ENCODE measurements at places on chromosomes 2 and 18.

DNA sequence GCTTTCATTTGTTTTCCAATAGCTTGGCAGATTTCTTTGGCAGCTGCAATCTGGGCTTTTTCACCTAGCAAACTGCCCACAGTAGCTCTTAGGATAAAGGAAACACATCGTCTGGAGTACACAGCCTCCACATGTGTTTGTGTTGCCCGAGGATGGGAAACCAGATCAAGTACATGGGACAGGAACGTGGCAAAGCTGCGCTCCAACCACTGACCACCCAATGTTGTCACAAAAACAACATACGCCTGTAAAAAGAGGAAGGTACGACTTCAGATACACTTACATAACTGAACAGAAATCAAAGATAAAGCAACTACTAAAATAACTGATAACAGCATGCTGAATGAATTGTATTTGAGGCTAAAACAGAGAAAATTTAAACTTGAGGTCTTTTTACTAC lies 15.5 kb downstream of the HEATR5B start:
- no peak for DNase-seq

- DNase-seq: no peak
These were observed 1082.9 kb upstream of the CDH2 start for GRCh38 chr18:29259838-29260237.

DNA sequence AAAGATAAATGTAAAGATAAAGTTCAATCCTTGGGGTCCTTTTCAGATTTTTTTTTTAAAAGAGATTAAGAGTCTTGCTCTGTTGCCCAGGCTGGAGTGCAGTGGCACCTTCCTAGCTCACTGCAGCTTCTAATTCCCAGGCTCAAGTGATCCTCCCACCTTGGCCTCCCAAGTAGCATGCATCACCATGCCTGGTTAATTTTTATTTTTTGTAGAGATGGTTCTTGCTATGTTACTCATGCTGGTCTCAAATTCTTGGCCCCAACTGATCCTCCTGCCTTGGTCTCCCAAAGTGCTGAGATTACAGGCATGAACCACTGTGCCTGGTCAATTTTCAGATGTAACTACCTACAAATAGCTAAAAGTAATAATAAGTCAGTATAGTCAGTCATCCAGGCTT lies 21.1 kb downstream of the NFE2L2 start:
- no peak for DNase-seq

- DNase-seq: no peak
These were observed 440.4 kb upstream of the MAP2 start for GRCh38 chr2:208983486-208983885.

DNA sequence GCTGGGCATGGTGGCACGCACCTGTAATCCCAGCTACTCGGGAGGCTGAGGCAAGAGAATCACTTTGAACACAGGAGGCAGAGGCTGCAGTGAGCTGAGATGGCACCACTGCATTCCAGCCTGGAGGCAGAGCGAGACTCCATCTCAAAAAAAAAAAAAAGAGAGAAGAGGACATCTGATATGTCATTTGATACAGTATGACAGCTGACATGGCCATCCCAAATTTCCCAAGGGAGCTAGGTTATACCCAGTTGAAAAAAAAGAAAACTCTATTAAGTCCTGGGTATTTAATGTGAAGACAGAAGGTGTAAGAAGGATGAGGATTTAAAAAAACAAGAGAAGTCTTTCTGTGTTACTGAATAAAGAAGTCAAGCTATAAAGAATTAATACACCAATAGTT lies 23.3 kb downstream of the CLASP1 start:
- DNase-seq: no peak

DNA sequence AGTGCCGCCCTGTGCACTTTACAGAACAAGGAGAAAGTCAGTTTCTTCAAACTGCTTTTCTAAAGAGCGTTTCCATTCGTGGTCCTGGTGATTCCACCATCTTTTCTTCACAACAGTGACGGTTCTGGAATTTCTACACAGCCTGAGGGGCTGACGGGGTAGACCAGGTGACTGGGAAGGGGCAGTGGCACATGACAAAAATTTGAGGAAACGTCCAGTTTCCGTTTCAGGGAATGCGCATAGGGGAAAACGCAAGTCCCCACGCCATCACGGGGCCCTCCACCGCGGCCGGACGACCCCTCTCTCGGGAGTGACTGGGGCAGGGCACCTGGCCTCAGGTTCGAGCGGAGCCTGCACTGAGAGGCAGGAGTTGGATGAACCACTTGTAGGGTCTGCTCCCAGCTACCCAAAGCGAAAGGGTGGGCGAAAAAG lies 980 bp upstream of the SPTBN1 start:
- no peak for DNase-seq

DNA sequence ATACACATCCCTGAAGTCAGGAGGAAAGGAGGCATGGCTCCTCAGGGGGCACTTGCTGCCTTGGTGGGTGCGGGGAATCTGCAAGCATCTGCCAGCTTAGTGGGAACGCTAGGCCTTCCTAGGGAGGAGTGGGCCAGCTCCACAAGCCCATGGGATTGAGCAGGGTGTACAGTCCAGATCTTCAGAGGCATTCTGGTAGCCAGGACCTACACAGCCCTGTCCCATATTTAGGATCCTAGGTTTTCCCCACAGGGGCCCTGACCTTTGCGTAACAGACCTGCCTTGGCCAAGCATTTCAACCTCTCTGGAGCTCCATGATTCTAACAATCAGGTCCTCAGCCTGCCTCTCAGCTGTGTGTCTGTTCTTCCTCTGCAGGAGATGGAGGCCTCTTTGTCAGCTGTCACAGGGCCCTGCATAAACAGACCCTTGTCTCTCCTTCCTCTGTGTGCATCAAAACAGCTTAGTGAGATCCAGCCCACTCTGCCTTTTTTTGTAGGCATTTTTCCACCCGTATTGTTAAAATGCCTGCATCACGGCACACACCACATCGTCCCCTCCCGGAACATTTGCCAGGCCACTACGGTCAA lies 140.2 kb upstream of the NDUFV2 start:
- DNase-seq: no peak

- DNase-seq: no peak
These were observed 1.0 kb downstream of the ZNF532 start for GRCh38 chr18:58865701-58866065.

Measured in activated CD8-positive, alpha-beta memory T cell treated with anti-CD3 and anti-CD28 coated beads for 24 hours (primary cell).